Tongue (tissue), 3 donors: ENCODE measurements at places on chromosomes 6 and 20.

DNA sequence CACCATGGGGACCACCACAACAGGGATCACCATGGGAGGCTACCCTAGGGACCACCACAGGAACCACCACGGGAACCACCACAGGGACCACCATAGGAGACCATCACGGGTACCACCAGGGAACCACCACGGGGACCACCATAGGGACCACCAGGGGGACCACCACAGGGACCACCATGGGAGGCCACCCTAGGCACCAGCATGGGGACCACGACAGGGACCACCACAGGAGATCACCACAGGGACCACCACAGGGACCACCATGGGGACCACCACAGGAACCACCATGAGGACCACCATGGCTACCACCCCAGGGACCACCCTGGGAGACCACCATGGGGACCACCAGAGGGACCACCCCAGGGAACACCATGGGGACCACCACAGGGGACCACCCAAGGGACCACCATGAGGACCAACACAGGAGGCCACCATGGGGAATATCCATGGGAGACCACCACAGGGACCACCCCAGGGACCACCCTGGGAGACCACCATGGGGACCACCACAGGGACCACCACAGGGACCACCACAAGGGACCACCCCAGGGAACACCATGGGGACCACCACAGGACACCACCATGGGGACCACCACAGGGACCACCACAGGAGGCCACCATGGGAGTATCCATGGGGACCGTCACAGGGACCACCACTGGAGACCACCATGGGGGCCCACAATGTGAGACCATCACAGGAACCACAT, 67.6 kb upstream of the MPC1 start:
- no peak for DNase-seq

DNA sequence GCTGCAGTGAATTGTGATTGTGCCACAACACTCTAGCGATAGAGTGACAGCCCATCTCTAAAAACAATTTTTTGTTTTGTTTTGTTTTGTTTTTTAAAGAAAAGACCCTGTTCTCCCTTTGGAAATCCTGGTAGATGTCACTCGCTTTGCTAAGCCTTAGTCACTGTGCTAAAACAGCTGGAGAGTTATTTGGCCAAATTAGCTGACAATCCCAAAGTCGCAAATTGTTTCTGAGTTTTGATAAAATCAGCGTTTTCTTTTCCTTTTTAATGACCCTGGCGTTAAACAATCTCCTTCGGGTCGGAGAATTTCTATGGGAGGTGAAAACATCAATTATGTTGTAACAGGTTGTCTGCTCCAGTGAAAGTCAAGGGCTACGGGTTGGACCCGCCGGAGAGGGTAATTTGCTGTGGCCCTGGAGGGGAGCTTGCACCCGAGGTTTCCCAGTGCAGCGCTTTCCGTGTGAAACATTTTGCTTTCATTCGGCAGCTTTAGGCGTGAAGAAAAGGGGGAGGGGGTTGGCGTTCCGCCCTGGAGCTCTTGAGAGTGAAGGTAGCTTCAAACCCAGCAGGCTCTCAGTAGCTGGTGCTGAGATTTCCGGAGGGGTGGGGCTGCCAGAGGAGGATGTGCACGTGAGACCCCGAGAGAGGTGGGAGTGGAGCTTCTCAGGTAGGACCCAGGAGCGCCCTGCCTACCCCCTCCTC, 296.6 kb downstream of the PHACTR1 start:
- DNase-seq = peak; percentile 38

DNA sequence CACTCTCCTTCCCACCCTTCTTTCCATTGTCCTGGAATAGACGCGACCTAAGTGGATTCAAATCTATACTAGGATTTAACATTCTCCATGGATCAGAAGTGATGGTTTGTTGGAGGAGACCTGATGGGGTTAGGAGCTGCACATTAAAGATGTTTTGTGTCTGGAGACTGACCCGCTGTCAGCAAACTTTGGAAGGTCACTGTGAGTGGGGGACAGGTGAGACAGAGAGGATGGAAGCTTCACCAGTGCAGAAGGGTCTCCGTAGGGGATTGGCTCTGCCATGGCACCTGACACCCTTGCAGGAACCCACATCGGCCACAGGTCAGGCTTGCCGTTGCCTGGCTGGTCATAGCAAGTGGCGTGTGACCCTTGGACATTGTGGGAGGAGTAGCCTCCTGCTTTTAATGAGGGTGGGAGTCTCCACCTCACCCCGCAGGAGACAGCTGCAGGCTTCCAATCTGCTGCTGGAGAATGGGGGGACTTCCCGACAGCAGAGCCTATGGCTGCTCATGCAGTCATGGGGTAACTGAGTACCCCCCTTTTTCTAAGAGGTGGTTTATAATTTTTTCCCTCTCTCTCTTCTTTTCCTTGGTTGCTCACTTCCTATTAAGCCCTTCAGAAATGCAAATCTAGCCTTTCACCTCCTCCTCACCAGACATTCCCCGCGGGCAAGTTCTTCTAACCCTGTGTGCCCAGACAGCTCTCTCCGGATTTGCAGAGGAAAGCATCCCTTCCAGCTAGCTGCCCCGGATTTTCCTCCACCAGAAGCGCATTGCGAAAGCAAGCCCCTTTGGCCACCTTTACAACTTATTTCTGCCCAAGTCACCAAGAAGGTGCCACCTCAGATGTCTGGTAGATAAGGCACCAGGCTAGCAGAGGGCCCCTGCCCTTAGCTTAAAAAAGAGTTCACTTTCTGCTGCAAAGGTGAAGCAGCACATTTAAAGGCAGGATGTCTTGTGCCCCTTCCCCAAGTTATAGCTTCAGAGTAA, 53.5 kb downstream of the DACT2 start:
- no peak for DNase-seq

DNA sequence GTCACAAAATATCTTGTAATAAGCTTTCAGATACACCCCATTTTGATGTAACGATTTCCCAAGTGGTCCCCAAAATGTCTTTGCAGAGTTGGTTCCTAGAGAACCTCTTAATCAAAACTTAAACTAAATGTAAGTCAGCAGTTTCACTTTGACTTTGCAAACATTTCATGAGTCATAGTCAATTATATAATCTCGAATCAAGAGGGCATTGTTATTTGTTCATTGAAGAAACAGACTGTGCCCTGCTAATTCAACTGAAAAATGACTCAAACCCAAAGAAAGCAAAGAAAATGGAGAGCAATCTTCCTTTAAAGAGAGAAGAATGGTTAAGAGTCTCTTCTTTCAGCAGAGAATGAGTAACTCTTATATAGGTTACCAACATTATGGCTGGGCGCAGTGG, 58.3 kb downstream of the IPCEF1 start:
- no peak for DNase-seq

DNA sequence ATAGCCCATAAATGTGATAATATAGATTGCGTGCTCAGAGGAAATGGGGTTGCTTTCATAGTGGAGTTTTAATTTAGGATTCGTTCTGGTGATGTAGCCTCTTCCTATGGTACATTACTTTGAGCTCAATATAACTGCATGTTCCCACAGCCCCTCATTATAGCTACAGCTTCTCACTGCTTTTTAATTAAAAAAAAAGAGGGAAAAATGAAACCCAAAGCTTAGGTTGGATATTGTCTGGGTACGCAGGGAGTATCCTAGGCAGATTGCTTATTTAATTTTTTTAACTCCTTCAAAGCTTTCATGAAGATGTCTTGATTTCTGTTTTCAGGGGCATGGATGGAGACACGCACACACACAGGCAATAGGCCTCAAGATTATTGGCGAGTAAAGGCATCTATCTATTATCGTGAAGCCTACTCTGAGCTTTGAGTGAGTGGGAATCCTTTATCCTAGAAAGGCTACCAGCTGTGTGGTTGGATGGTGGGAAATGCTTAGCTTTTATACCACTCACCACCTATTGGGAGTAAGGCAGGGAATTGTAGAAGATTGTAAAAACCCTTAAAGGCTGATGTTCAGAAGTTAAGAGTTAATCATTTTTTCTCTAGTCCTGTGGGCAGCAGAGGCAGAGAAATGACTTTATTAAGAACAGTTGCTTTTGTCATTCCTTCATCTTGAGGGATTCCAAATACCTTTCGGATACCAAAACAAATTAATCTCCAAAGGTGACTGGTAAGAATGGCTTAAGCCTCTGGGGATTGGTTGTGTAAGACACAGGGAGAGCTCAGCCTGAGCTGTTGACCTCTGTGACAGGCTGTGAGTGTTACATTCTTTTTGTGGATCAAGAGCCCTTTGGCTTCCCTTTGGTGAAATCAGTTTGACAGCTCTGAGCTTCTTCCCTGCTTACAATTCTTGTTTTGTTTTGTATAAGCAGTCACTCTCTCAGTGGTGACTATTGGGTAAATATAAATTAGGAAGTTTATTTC, 33.4 kb downstream of the CTNNBL1 start:
- DNase-seq = no peak

DNA sequence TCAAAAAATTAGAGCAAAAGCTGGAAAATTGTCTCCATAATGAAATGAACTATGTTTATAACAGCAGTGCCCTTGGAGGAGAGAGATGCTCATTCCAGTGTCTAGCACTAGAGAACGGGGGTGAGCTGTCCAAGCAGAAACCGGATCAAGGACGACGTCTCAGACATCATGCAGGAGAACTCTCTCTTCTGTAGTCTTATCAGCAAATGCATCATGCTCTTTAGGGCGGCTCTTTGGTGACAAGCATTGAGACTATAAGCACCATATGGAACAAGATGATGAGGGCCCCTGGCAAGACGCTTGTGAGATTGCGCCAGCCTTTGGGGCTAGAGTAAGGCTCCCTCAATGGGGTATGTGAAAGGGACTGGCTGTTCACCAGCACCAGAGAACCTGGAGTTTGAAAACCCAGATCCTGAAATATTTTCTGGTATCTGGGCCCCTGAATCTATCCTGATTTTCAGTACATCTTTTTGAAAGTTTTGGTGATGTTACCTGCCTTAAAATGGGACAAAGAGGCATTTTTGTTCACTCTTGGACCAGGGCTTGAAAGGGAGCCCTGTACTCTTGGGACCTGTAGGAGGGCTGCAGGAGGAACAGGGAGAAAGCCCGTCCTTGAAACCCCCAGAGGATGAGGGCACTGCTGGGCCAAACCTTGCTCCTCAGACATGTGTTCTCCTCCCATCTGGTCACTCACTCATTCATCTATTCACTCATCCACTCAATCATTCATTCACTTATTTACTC, 127.6 kb downstream of the TTLL2 start:
- DNase-seq = no peak

GRCh38 chr20:12596863-12597262, 411.9 kb upstream of the SPTLC3 start:
- no peak for DNase-seq

DNA sequence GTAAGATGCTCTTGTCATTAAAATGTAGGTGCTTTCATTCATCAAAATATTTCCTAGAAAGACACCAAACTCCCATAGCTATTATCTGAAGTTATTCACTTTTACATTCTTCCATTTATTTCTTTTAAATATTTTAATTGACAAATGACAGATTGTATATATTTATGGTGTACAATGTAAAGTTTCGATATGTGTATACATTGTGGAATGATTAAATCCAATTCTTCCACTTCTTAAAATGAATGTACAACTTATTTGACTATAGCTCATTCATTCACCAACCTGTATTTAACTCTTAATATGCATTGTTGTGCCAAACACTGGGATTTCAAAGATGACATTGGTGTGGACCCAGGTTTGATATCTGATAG, 41.0 kb downstream of the CCN2 start:
- no peak for DNase-seq

GRCh38 chr20:13118676-13119075, 102.4 kb upstream of the ISM1 start:
- DNase-seq = peak; percentile 34

DNA sequence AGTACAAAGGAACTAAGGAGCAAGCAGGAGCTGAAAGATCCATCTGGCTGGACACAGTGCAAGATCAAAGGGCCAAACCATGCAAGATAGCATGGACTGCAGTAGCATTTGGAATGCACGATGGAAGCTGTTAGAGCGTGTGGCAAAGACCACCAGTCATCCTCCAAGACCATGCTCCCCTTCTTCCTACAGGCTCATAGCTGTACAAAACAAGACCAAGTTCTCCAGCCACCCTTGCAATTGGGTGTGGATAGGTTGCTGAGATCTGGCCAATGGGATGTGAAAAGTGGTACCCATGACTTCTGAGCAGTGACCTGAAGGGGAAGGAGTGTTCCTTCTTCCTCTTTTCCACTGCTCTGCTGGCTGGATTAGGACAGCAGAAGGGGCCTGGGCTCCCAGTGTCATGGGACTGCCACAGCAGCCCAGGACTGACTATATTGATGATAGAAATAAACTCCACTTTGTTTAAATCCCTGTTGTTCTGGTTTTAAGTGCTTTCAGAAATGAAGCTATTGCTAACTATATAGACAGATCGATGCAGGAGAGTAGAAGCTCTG, 64.9 kb downstream of the SLC22A23 start:
- no peak for DNase-seq

- DNase-seq = no peak
Observed at GRCh38 chr6:158835616-158836221, 16.6 kb upstream of the EZR start.

DNA sequence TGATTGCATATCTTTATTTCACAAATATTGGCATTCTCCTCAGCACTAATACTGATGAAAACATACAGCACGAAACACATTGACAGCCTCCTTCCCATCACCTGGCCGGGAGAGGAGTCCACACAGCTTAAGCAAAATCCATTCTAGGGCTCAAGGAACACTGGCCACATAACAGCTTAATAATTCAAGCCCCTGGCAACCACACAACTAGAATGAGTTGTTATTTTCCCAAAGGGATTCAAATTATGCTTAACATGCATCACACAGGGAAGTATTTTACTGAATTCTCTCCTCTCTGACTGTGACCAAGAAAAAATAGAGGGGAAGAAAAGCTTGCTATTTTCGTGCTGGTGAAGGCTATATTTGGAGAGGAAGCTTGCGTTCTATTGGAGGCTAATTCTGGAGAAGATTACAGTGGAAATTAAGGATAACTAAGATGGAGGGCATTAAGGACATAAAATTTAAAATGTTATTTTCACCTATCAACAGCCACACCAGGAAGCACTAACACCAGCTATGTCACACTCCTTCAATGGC, 198.5 kb downstream of the ADGRG6 start:
- no peak for DNase-seq

DNA sequence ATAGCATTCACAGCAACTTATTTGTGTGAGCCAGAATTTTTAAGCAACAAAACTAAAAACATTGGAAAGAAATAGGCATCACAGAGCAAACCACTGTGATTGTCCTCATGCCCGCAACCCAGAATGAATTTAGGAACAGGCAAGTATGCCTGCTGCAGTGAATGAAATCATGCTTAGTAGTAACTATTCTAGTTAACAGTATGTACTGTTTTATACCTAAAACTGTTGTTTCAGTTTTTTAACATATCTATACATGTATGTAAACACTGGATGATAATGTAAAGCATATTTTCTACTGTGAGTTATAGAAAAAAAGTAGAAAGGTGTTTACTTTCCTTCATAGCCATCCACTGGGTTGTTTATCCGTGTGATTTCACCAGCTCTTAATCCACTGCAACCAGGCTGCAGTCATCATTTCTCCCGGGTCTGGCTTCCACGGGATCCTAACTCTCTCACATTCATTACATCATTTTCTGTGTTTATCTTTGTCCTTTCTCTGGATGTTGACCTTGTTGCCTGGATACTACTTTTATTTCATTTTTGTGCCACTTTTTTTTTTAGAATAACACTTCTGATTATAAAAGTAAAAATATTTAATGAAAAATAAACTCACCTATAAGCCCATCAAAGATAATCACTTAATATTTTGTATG, 3.6 kb upstream of the ARFGEF3 start:
- DNase-seq = peak; percentile 15
